Cardiac septum (tissue), 1 donor: ENCODE measurements at places on chromosomes 4 and X. TPM values are rescaled to one million over a fixed set of nuclear protein-coding genes. Genes with fewer than 3 reads are reported as not detected.

DNA sequence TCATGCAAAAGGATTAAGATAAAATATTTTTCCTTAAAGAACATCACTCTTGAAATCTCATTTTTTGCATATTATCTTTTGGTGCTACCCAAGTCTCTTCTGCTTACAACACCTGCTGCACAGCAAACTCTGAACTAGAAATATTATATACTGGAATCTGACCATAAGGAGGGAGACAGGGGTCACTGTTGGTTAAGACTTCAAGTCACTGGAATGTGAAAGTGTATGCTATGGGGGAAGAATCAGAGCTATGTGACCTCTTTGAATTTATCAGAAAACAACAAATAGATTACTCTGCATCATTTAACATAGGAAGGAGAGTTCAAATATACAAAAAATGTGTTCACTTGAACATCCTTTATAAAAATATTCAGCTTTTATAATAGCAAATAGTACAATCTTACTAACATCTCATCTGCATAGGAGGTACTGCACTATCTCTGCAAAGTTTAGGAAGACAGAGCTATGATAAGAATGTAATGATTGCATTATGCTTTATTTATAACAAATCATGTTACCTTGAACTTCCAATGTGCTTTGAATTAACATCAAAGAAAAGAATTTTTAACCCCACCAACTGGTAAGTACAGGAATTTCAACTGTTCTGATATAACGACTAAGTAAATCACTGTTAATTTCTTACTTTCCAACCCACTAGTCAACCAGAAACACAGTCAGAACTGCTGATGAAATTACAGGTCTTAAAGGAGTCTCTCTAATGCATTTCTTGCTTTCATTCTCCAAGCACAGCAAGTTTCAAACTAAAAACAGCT lies 69.8 kb downstream of the ZNF827 start:
- DNase-seq, result no peak

GRCh38 chr4:77002321-77003107 lies 53.0 kb downstream of the SEPTIN11 start:
- no peak for DNase-seq

DNA sequence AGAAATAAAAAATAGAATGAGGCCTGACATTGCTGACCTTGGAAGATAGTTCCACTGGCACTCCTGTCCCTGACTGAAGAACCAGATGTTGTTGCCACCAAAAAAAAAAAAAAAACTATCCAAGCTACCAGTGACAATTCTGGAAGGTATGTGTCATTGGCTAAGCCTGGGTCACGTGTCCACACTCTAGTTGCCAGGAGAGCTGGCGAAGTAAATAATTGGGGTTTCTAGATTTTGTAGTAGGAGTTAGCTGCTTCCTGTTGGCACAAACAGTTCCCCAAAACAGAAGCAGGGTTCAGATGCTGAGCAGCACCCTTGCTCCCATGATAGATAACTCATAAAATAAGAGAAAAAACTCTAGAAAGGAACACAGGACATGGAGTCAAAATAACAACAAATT lies 20.5 kb downstream of the MND1 start:
- DNase-seq, result no peak

- DNase-seq, result no peak
Measured at GRCh38 chrX:16496175-16496574, 153.8 kb upstream of the S100G start.

DNA sequence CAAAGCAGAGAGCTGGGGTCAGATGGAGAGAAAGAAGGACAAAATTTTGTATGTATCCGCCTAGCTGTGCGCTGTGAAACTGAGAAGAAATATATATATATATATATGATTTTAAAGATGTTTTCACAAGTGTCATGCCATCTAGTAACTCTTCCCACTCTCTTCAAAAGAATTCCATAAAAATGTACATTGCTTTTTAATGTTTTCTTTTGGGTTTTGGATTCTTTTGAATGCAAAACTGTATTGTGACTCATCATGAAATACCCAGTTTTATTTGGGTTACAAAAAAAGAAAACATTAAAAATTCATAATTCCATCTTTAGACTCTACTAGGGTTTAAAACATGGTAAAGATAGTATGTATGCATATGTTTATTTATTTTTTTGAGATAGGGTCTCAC lies 34.3 kb upstream of the IGFBP7 start:
- no peak for DNase-seq

The EPHA5 gene
- total RNA-seq, result 0.22 TPM

The HELT gene
- not detected for total RNA-seq

The PIGA gene
- 6.8 TPM for total RNA-seq

The GLUD2 gene
- total RNA-seq, result 1.6 TPM

The KCND1 gene
- 0.27 TPM for total RNA-seq
